ENCODE measurements at places on chromosomes 2 and 18.

GRCh38 chr18:31199190-31199769, 36.6 kb upstream of the DSC1 start:
- no peak for DNase-seq

DNA sequence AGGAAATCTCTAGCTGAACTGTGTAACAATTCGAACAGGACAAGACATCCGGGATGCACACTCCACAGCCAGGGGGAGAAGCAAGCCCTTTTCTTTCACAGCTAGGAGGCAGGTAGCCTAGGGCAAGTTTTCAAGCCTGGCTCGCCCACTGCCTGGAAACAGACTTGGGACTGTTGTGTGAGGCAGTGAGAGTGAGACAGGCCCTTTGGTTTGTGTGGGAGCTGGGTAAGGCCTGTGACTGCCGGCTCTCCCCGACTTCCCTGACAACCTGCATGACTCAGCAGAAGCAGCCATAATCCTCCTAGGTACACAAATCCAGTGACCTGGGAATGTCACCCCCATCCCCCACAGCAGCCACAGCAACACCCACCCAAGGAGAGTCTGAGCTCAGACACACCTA, 179.7 kb downstream of the WDPCP start:
- DNase-seq = no peak

- DNase-seq = no peak
Observed at GRCh38 chr18:31426871-31427406, 20.6 kb upstream of the DSG3 start.

GRCh38 chr2:167686691-167687090, 560.7 kb downstream of the STK39 start:
- no peak for DNase-seq

GRCh38 chr2:38322224-38322914, 54.7 kb downstream of the ATL2 start:
- DNase-seq = no peak

DNA sequence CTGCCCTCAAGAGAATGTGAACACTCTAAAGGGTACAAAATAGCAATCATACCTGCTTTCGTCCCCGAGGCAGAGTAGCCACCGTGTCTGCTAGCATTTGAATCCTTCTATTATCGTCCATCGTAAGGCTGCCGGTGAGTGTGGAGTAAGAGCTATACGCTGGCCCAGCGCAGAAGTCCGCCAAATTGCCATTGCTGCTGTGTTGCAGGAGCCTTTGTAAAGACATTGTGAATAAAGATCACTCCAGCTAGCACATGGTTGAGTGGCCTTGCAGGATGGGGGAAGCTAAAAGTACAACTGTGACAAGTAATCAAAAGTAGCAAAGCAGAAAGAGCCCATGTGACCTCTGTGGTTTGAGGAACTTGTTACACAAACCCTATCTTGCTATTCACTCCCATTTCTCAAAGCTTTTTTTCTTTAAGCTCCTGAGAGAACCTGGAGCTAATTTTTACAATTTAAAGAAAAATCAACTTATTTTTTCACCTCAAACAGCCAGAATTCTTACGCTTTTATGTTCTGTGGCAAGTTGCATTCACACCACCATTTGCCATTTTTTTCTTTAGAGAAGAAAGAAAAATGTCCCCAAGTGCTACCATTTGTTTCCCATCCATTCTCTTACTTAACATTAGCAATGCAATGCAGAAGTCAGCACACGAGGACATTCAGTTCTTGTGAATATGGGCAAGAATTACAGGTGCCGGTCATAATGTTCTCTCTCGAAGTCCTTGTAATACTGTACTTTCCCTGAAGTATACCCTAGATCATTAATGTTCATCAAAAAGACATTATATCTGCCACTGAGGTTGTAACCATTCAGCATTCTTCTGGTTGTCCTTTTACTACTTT, at the start of gene CYTIP:
Gene CYTIP, minus strand, starts transcription at position 295 of the 846 bp plus-strand sequence. Its CDS starts 69 bp downstream, at position 226.
- no peak for DNase-seq

GRCh38 chr2:227876300-227876801, 4.9 kb downstream of the DAW1 start:
- no peak for DNase-seq

- DNase-seq = no peak
Observed at GRCh38 chr18:31929273-31929672, 13.7 kb downstream of the TRAPPC8 start.

DNA sequence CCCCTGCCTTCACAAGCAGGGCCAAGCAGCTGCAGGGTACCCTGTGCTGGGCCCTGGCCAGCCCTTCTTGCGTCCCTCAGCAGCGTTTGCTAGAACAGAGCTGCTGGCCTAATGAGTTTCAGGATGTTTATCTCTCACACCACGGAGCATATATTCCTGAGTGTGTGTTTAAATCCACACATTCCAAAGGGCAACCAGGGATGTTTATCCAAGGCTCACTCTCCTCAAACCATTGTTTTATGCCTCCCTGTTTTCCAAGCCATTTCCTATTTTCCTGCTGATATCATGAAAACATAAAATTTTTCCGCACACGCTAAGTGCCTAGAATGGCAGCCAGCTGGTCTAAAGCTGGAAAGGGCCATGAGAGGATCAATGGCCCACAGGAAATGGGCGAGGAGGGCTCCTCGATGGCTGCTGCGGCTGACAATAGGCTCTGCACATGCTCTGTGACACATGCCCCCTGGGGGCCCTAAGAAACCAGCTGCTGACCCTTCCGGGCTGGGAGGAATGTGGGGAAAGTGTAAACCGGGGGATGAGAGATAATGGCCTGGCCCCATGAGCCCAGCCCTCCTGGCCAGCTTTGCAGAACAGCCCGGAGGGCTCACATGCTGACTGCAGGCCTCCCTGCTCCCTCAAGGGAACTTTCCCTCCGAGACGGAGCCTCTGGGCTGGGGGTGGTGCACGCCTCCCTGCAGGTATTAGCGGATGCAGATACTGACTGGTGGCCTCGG, 194.0 kb downstream of the NDUFA10 start:
- DNase-seq = no peak

GRCh38 chr18:63148449-63149301, 170.9 kb downstream of the BCL2 start:
- no peak for DNase-seq

DNA sequence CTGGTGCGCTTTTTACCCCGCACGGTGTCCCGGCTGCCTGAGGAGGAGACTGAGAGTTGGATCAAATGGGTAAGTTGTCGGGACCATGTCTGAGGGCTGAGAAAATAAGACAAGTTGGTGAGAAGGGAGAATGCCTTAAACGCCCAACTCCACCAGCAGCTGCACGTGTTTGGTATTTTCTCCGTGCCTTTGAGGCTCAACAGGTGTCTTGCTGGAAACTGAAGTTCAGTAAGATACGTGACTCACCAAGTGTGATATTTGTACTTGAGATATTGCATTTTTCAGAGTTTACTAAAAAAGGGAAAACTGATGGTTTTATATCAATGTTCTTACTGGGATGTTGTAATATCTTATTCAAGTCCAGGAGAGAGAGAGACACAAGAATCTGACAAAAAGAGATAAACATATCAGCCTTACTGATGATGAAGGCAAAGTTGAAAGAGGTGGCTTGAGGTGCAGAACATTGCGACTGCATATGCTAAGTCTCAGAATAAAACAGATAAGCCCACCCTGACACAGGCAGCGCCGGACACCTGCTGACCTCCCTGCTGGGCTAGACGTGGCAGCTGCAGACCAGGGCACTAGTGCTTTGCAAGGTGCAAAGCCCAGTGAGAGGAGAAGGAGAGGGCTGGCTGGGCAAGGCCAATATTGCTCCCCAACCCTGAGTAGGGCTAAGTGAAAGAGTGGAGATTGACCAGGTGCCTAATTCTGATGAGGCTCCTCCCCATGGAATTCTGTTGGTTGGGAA, 33.1 kb downstream of the TRPM8 start:
- no peak for DNase-seq

DNA sequence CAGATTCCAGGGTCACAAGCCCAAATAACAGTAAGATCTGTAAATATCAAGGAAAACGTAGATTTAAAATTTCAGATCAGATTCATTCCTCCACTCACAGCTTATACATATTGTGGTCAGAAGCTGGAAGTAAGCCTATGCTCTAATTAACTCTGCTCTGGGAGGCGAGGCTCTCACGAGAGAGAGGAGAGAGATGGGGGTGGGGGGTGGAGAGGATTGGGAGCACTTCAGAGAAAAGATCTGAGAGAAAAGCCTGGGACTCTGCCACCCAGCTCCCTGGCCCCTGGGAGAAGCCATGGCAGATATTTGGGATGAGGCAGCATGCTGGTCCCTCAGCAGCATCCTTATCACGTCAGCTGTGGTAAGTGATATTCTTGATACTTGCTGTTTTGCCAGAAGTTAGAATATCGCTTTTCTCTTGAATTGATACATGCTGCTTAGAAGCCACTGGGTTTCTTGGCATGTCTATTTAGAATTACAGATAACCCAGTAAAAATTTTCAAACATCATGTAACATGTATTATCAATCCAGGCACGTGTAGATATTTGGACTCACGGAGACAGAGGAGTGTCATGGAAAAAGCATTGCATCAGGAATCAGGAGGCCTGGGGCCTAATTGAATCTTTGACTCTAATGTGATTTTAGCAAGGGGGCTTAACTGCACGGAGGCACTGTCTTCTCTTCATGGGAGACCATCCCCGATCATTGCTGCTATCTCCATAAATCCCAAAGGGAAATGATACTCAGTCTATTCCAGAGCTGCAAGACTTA, 265.4 kb downstream of the HRH4 start:
- DNase-seq = no peak

GRCh38 chr18:23826850-23827620, 137.8 kb downstream of the LAMA3 start:
- DNase-seq = no peak

DNA sequence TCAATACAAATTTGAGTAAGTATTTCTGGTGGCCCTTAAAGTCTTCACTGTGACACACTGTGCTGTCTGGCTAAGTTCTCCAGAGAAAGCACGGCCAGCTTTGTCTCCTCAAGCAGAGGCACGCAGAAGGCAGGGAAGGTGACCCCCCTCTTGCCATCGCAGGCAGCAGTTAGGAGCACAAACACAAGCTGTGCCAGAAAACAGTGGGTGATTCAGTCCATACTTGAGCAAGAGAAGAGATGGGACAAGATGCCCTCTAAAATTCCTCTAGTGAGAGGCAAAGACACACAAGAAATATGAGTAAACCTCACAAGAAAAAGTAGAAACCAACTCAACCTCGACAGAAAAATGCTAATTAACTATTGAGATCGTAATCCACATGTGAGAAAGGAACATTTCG, 9.8 kb downstream of the MCEE start:
- DNase-seq = no peak

DNA sequence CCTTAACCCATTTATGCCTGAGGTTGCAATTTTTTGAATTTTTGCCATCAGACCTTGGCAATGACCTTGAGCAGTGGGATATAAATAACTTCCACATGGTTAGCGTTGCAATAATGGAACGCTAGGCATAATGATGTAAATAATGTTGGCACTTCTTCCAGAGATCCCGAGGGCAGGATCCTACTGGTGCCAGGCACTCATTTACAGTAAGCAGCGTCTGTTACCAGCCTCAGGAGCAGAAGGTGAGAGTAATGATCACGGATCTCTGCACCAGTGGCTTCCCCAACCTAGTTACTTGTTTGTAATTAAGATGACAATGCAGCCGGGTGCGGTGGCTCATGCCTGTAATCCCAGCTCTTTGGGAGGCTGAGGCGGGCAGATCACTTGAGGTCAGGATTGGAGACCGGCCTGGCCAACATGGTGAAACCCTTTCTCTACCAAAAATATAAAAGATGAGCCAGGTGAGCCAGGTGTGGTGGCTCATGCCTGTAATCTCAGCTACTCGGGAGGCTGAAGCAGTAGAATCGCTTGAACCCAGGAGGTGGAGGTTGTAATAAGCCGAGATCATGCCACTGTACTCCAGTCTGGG, 41.9 kb downstream of the CPO start:
- DNase-seq = no peak

GRCh38 chr18:74795751-74796150, 198.1 kb downstream of the ZNF407 start:
- no peak for DNase-seq

DNA sequence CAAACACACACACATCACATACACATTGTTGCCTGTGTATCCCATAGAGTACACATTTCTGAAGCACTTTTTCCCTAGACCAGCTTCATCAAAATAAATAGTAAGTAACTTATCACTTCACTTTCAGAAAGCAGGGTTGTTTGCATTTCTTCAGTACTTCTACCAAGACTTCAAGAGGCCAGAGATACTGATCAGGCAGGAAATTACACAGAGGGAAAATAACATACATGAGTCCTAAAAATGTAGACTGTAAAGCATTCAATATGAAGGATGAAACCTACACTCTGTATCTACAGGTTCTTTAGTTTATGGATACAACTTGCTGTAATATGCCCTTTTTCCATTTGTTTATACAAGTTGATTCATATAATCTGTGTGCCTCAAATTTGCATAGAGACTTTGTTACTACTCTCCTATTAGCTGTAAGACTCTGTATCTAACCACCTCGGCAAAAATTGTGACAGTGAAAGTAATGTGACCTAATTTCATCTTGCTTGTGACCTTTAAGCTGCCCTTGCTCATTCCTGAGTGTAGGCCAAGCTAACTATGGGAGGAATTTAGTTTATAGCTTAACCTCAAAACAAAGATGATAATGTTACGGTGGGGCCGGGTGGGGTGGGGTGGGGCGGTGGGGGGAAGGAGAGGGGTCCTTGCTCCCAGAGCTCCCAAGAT, 228.9 kb upstream of the SPOPL start:
- DNase-seq = no peak

- DNase-seq = no peak
Observed at GRCh38 chr18:48328473-48329210, 80.5 kb downstream of the ZBTB7C start.

DNA sequence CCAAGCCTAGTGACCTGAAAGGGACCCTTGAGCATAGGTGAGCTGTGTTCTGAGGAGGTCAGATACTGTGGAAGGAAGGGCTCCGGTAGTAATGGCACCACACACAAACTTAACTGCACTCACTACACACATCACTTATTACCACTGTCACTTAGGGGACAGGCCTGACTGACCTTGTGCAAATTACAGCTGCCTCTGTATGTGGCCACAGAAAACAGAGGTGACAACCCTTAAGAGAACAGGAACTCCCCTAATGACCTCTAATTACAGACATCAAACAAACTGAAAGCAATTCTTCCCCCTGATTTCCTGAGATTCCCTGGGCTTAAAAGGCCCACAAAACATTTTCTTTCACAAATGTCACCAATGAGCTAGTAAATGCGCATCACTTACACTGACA, 360.6 kb downstream of the RND3 start:
- no peak for DNase-seq

DNA sequence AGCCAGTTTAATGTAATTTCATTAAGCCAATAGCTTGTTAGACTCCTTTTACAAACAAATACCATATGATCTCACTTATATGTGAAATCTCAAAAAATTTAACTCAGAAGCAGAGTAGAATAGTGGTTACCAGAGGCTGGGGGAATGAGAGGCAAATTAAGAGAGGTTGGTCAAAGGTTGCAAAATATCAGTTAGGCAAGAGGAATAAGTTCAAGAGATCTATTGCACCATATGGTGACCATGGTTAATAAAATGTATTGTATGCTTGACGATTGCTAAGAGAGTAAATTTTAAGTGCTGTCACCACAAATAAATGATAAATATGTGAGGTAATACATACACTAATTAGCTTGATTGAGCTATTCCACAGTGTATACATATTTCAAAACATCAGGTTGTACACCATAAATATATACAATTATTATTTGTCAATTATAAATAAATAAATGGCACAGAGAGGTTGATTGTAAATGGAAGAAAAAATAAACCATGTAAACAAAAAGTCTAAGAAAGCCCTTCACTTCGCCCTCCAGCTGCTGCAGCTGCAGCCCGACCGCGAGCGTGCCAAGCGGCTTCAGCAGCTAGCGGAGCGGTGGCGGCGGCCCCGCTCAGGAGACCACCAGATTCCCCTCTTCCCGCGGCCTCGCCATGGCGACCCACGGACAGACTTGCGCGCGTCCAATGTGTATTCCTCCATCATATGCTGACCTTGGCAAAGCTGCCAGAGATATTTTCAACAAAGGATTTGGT, 23.0 kb upstream of the ACTR2 start:
- DNase-seq = no peak

Data from activated CD4-positive, CD25-positive, alpha-beta regulatory T cell treated with anti-CD3 and anti-CD28 coated beads, Interleukin-2, amount 50 U/mL, for 16 hours (primary cell).